Bronchial smooth muscle cell (primary cell): ENCODE measurements at places on chromosomes 7 and 10. TPM values are rescaled to one million over a fixed set of nuclear protein-coding genes. Genes with fewer than 3 reads are reported as not detected.

The COL13A1 gene
- 9.3 and 16.9 TPM in 2 replicates for total RNA-seq

The EN2 gene
- under 0.01 TPM in 1 of 2 replicates, not detected in the other for total RNA-seq

The PIK3CG gene
- not detected in 2 replicates for total RNA-seq

The SYPL1 gene
- 24.6 and 35.8 TPM in 2 replicates for total RNA-seq

The VTI1A gene
- total RNA-seq, result 15.3 and 20.2 TPM in 2 replicates

The STOX1 gene
- not detected in 2 replicates for total RNA-seq

The AKR1C4 gene
- total RNA-seq, result not detected in 2 replicates

The PNLIPRP1 gene
- not detected in 2 replicates for total RNA-seq

The FGL2 gene
- 170 and 189 TPM in 2 replicates for total RNA-seq

The CRHR2 gene
- not detected in 2 replicates for total RNA-seq

The ADAM8 gene
- 1.7 and 2.4 TPM in 2 replicates for total RNA-seq

The CUX1 gene
- 37.9 and 41.1 TPM in 2 replicates for total RNA-seq

The ELN gene
- total RNA-seq, result 6.5 and 19.7 TPM in 2 replicates

The ARMC10 gene
- total RNA-seq, result 35.1 and 38.5 TPM in 2 replicates

The HOXA3 gene
- total RNA-seq, result 1.3 and 2.4 TPM in 2 replicates

The ZNF107 gene
- total RNA-seq, result 0.60 and 1.1 TPM in 2 replicates

The ASB4 gene
- not detected in 2 replicates for total RNA-seq

The CHAT gene
- not detected in 2 replicates for total RNA-seq

The RBM17 gene
- 37.4 and 39.1 TPM in 2 replicates for total RNA-seq

The SPDYE5 gene
- not detected in 2 replicates for total RNA-seq

The LIPF gene
- total RNA-seq, result not detected in 2 replicates

The NXPH1 gene
- not detected in 2 replicates for total RNA-seq

The LIPJ gene
- under 0.01 and 0.16 TPM in 2 replicates for total RNA-seq

The MBLAC1 gene
- 1.8 and 4.7 TPM in 2 replicates for total RNA-seq

The OPALIN gene
- total RNA-seq, result not detected in 2 replicates

The TMEM213 gene
- total RNA-seq, result not detected in 2 replicates

The SCRN1 gene
- total RNA-seq, result 84.0 and 87.3 TPM in 2 replicates

The ZNF277 gene
- 66.4 and 67.8 TPM in 2 replicates for total RNA-seq

The NODAL gene
- total RNA-seq, result not detected in 2 replicates

The CYP3A4 gene
- total RNA-seq, result not detected in 2 replicates

The NUDT13 gene
- 1.5 and 1.6 TPM in 2 replicates for total RNA-seq

The SPDYE2B gene
- not detected in 2 replicates for total RNA-seq

The CALML5 gene
- 0.17 TPM in 1 of 2 replicates, not detected in the other for total RNA-seq

The GATA3 gene
- total RNA-seq, result not detected in 2 replicates

The NAT16 gene
- not detected in 2 replicates for total RNA-seq

The PLEKHS1 gene
- not detected in 2 replicates for total RNA-seq

The IFIT1B gene
- under 0.01 TPM in 1 of 2 replicates, not detected in the other for total RNA-seq

The SPDYE8 gene
- not detected in 2 replicates for total RNA-seq

The ASZ1 gene
- total RNA-seq, result not detected in 2 replicates
